Inflammatory macrophage treated with lipopolysaccharide for 4 hours (primary cell): ENCODE measurements at places on chromosomes 1 and 21.

DNA sequence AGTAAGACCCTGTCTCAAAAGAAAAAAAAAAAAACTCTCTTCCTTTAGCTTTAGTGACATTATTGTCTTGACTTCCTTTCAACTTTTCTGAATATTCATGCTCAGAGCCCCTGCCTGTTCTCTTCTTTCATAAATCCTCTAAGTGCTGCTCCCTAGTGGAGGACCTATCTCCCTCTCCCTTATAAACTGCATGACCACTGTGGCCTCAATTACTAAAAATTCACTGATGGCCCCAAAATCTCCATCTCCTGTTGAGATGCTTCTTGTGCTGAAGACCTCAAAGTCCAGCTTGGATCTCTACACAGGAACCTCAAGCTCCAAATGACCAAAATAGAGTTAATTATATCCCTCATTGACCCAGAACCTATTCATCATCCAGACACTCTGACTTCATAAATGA, 7.8 kb downstream of the ITLN1 start:
- no peak for DNase-seq

- no peak for DNase-seq
These were observed 20.2 kb downstream of the RBM11 start for GRCh38 chr21:14236180-14236579.

DNA sequence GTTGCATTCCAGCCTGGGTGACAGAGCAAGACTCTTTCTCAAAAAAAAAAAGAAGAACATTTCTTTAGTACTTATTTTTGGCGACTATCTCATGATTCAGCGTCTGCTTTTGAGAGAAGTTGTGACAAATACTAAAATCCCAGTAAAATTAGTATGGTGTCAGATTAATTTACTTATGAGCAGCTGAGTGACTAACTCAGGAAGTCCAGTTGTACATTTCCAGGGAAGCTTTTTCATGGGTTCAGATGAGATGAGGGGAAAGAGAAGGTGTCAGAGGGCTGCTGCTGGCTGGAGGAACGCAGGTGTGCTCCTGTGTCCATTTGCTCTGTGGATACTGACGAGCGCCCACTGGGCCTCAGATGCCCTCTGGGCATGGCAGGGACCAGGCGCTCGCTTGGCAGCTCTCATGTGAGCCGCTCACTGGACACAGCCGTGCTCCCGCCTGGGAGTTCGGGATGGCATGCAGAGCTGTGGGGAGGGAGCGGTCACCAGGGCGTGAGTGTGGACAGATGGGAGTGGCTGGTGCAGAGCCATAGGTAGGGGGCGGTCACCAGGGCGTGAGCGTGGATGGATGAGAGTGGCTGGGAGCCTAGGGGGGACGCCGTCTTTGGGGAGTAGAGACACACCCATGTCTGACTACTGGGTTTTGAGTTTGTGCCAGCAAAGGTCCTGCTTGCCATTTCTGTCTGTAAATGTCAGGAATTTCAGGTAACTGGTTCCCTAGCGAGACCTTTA, 55.0 kb downstream of the ADARB1 start:
- peak; percentile 83 for DNase-seq

DNA sequence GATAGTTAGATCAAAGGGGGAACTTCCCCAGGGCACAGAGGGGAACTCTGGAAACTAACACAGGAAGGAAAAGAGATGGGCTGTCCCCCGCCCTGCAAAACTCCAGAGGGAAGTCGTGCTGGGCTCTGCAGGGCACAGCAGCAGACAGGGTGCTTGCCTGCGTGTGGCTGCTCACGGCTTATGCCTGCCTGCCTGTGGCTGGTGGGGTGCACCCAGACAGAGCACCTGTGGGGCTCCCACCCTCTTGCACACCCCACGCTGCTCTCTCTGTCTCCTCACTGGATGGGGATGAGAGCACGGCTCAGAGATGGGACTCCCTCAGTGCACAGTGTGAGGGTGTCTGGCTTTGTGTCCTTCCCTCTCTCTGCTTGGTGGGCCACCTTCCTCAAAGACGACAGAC, 13.5 kb upstream of the ETV3L start:
- peak; percentile 78 for DNase-seq

- DNase-seq: no peak
These were observed 2.2 kb downstream of the CZIB start for GRCh38 chr1:53218201-53218600.

DNA sequence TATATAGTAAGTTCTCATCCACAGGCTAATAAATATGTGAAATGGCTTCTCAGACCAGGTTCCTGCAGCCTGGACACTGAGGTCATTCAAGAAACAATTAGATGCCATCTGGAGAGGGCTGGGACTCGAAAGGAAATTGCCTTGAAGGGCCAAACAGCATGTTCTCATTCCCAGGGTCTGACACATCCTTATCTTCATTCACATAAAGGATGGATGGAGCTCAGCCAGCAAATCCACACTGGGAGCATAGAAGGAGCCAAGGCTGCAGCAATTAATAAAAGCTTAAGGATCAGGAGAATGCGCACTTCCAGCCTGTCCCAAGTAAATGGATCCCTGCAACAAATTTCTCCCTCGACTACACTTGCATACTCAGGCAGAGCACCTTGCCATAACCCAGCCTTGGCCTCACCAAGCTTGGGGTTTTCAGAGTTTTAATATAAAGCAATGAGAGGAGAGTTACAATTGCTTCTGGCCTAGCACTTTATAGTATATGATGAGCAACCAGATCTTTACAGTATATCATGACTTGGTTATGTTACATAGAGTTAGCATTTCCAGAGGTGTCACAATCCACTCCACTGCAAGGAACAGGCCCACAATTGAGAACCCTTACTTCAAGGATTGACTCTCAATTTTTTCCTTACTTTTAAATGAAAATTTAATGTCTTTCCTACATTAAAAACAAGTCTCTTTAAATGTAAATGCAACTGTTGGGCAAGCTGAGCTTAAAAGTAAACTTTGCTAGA, 55.9 kb downstream of the BCAR3 start:
- DNase-seq: no peak

GRCh38 chr1:182713492-182713891, 29.1 kb upstream of the RGS8 start:
- no peak for DNase-seq

GRCh38 chr1:198599749-198600148, 39.1 kb upstream of the PTPRC start:
- no peak for DNase-seq

DNA sequence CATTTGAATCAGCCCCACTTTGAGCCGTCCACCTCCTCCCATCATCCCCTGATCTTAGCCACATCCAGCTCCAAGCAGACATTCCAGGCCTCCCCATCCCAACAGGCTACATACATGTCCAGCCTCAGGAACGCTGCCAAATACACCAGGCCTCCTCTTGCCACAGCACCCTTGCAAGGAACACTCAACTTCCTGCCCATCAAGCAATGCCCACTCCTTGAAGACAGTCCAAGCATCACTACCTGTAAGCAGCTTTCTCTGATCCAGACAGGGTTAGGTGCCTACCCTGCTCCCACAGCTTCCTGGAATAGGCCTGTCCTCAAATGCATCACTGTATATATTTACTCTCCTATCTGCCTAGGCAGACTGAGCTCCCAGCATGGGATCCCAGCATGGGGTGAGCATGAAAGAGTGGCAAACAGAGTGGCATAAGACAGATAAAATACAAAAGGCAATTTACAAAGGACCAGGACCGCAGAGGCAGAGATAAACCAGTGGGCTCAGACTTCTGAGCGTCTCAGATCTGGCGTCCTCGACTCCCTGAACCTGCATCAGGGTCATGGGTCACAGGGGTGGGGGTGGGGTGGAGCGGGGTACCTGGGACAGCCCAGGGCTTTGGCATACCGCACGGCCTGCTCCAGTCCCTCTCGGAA, 816 bp downstream of the HYI start:
- no peak for DNase-seq

DNA sequence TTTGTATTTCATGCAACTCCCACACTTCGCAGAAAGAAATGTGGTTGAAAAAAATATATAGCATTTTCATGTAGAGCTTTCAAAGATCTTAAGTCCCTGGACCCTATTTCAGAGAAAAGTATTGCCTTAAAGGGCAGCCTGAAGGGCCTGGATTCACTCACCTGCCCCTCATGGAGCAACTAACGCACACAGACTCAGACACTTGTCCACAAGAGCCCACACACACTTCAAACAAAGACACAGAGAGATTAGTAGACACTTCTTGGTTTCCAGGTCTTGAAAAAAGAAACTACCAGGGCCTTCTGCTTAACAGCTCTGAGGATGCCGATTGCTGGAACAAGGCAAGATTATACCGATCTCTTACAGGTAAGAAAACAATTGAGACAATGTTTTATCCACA, 122.2 kb downstream of the ZBTB18 start:
- DNase-seq: no peak

- DNase-seq: no peak
These were observed 46.3 kb downstream of the SKI start for GRCh38 chr1:2274231-2274928.

GRCh38 chr1:192747301-192747700, 61.5 kb upstream of the RGS2 start:
- DNase-seq: no peak

DNA sequence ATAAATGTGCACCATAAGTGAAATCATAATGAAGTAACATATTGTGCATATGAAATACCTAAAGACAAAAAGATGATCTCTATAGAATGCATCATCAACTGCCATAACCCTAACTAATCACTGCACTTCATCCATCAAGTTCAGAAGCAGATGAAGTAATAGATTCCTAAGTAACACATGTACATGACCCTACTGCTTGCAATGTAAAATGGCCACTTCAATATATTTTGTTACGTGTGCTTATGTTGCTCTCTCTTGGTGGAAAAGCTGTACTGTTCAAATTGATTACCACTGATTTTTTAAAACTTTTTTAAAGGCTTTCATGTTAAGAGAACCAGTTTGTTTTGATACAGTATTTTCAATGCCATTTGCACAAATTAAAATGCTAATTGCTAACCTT, 141.8 kb downstream of the TTLL7 start:
- DNase-seq: peak; percentile 21

GRCh38 chr1:182381962-182382819, 9.4 kb downstream of the GLUL start:
- no peak for DNase-seq

DNA sequence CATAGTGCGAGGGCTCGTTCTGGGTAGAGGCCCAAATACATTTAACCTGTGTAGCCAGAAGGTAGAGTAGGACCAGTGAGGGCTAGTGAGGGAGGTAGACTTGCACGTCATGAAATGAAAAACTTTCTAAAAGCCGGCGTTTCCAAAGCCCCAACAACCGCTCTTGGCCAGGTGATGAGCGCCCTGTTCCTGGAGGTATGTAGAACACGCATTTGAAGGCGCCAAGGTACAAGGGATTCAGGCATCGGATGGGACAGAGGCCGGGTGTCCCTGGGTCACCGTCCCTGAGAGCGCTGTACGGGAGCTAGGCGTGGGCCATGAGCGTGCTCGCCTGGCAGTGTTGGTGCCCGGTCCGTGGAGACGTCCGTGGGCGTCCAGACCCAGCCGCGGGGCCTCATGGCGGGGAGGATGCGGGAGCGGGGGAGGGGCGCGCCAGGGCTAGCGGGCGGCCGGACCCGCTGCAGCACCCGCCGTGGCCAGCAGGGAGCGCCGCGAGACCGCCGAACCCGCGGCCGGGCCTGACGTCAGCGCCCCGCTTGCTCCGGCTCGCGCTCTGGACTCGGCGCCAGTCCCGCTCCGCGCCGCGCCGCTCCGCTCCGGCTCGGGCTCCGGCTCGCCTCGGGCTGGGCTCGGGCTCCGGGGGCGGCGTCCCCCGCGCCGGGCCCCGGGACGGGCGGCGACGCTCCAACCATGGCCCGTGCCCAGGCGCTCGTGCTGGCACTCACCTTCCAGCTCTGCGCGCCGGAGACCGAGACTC, at the start of gene PTPRU:
PTPRU (plus strand) TSS at position 568 of the 757 bp plus-strand sequence; CDS start at position 691, 123 bp downstream.
- peak; percentile 60 for DNase-seq

- no peak for DNase-seq
These were observed 254.4 kb downstream of the FAF1 start for GRCh38 chr1:50705699-50706098.

DNA sequence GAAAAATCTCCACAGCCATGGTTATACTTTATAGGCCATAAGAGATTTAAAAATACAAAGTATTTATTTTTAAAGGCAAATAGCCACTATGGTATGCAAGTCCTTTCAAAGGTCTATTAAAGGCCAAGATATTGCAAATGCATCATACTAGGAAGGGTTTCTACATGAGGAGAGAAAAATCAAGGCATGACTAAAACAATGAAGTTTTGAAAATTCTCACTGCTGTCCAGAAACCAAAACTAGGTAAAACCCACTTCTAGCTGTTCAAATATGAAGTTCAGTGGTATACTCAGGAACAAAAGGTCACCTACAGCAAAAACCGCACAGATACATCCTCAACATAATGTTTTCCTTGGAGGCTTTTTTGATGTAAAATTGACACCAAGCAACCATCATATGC, 75.0 kb downstream of the EPS15 start:
- no peak for DNase-seq

- no peak for DNase-seq
These were observed 11.1 kb upstream of the PTPN7 start for GRCh38 chr1:202171292-202172014.

GRCh38 chr1:44405798-44406736, 1.0 kb downstream of the RNF220 start:
- DNase-seq: no peak

GRCh38 chr1:154954541-154954940, 1.4 kb downstream of the PBXIP1 start:
- no peak for DNase-seq

DNA sequence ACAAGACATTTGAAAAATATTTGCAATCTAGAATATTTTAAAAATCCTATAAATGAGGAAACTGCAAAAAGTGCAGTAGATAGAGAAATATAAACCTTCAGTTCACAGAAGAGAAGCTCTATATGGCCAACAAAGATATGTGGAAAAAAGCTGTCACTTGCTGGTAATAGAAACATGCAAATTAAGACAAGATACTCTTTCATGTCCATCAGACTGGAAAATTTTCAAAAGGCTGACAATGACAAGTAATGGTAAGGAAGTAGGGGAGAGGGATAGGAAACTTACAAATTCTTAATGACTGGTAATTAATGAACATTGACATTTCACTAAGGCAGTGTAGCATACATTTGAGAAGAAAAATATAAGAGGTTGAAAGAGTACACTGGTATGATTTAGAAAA, 147.9 kb downstream of the MRPL39 start:
- peak; percentile 74 for DNase-seq

DNA sequence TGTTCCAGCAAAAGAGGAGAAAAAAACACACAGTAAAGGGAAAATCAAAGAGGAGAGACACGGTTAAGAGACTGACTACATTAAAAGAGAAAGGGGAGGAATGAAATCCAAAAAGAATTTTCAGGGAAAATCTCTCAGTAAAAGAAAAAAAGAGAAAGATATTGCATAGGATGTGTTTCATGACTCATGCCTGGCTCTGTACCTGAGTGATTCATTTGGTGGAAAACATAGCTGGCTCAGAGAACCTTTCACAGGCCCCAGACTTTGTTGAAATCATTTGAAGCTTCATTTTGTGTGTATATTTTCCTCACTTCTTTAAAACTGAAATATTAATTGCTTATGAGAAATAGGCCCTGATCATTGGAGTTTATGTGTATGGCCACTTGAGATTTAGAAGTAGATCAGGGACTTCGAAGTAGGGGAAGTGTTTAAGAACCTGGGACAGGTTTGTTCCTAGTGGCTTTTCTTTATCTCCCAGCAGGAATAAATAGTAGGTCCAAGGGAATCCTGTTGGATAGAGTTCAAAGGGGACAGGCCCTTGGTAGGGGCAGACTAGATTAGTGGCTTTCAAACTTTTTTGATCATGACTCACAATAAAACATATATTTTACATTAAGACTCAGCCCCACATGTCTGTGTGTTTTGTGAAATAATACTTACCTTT, 239.1 kb upstream of the SGIP1 start:
- DNase-seq: no peak

- peak; percentile 27 for DNase-seq
These were observed 868 bp downstream of the C1orf21 start for GRCh38 chr1:184387476-184388318.

- DNase-seq: peak; percentile 37
These were observed 47.6 kb upstream of the PPP2R5A start for GRCh38 chr1:212237651-212238050.
